ENCODE measurements at places on chromosomes 1 and 21.

DNA sequence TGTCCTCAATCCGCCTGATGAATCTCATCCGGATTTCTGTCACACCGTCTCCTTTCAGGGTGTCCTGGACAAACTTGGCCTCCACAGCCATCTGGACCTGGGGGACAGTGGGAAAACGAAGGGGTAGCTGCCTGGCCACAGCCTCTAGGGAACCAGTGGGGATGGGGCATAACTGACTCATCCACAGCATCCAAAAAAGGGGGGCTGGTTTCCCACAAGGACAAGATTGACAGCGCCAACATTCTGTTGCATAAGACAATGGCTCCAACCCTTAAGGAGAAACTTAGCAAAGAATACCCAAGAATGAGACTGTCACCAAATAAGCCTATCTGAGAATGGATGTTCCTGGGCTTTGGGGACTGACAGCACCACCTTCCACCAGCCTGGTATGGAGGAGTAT, 12.1 kb downstream of the TRAPPC3 start:
- DNase-seq, result no peak

- no peak for DNase-seq
Observed at GRCh38 chr1:158122833-158123388, 57.8 kb upstream of the CD1D start.

DNA sequence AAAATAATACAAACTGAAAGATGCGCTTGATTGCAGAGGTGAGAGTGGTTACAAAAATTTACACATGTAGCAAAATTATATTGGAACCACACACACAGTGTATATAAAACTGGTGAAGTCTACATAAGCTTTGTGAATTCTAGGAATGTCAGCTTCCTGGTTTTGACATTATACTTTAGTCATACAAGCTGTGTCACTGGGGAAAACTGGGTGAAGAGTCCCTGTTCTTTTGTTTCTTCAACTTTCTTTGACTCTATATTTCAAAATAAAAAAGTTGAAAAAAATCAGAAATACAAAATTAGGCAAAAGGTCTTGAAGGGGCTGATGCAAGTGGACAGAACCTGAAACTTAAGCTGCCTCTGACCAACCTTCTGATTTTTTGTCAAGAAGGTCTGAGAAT, 3.0 kb downstream of the C1QC start:
- no peak for DNase-seq

GRCh38 chr1:185808631-185809030, 74.4 kb downstream of the HMCN1 start:
- no peak for DNase-seq

DNA sequence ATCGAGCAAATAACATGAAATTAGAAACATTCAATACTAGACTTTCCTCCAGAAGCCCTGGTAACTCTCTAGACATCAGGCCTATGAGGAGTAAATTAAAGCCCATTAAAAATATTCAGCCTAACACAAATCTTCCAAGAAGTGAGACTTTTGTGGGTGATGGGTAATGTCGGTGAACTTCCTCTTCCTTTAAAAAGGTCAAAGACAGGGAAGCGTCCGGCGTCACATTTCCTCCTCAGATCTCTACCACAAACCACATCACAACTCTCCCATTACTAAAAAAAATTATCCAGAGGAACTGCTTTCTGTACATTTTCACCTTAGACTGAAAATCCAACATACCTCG, 1.4 kb downstream of the EIF4G3 start:
- DNase-seq, result peak; percentile 7

DNA sequence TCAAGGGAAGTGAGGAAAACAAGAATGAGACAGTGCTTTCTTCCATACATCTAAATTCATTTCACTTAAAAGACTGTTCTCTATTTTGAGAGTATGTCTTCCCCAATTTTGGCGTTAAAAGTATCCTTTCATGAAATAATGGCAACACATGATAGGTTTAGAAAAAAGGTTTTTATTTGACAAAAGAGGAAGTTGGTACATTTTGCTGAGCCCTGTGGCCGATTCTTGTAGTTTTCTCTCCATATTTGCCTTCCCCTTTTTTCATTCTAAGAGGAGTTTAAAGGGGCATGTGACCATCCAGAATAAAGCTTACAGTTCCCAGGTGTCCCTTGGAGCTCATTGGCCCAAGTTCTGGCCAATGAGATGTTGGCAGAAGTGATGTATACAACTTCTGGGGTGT, 140.4 kb upstream of the KCNE2 start:
- DNase-seq, result no peak

DNA sequence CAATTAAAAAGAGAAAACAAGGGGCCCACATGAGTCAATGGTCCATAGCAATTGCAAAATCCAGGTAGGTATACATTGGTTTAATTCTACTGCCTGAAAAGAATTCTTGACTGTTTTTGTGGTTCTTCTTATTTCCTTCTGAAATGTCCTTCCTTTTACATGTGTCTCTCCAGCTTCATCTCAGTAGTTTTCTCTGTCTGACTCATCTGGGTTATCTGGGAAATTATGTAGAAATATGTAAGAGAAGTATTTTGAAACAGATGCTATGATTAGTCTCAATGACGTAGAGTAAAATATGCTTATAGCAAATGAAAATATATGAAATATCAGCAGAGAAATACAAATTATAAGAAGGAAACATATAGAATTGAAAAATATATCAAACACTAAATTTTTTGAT, 953.2 kb downstream of the BRINP3 start:
- DNase-seq, result no peak

DNA sequence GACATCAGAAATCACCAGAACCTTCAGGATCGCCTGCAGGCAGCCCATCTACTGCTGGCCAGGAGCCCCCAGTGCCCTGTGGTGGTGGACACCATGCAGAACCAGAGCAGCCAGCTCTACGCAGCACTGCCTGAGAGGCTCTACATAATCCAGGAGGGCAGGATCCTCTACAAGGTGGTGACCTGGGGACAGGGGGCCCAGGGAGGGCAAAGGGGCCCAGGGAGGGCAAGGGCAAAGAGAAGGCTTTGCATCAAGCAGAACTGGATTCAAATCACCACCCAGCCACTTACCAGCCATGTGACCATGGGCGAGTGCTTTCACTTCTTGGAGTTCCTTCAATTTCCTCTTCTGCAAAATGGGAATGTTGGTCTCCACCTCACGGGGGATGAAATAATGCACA, 12.1 kb downstream of the DIO1 start:
- DNase-seq, result no peak

GRCh38 chr1:203916756-203917155, 55.4 kb downstream of the SNRPE start:
- no peak for DNase-seq

DNA sequence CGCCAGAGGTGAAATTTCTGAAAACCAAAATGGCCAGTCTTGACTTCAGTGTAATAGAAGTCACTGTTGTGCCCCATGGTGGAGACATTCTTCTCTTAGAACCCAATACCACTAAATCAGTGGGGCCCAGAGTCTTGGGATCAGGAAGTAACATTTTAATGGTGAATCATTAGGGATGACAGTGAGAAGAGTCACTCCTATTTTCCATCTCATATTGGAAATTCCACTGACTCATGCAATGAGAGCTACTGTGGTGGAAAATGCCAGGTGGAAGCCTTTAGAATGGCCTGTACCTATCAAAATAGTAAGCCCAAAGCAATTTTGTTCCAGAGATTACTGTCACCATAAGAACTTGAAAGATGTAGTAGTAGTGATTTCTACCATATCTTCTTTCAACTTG, 20.6 kb upstream of the PPM1J start:
- DNase-seq, result no peak

DNA sequence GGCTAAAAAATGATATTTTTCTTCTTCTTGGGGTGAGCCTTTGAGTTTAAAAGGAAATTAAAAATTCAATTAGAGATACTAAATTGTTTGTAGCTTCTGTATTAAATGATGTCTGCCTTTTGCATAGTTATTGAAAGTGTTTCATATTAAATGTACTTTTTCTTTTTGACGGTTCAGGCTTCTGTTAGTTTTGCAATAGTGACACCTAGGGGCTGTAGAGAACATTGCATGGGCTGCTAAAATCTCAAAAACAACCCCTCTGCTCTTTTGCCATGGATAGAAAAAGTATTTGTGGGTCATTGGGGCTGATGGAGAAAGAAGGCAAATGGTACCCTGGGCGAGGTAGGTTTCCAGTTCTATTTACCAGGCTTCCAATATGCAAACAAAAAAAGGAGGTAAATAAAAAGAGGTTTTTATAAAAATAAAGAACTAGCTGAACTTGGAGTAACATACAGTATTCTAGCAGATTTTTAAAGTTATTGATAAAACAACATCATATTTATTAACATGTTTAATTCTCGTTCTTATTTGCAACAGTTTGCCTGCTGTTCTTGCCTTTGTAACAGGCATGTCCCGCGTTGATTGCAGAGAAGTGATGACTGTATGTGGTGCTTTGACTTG, 115.4 kb upstream of the HOOK1 start:
- no peak for DNase-seq

DNA sequence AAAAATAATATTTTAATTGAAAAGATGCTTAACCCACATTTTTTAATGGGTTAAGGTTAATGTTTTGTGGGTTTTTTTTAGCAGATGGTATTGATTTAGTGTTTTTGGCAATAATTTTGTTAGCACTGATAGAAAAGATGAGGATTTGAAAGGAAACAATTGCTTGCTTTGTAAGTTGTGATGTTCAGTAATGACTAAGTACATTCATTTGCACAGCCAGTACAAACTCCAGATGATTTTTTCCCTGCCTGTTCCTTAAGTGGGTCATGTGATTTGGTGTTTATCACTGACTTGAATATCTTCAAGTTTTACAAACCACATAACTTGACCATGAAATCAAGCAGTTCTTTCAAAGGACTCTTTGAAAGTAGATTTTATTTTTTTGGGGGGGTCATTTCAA, 15.0 kb downstream of the DISP1 start:
- DNase-seq, result no peak

DNA sequence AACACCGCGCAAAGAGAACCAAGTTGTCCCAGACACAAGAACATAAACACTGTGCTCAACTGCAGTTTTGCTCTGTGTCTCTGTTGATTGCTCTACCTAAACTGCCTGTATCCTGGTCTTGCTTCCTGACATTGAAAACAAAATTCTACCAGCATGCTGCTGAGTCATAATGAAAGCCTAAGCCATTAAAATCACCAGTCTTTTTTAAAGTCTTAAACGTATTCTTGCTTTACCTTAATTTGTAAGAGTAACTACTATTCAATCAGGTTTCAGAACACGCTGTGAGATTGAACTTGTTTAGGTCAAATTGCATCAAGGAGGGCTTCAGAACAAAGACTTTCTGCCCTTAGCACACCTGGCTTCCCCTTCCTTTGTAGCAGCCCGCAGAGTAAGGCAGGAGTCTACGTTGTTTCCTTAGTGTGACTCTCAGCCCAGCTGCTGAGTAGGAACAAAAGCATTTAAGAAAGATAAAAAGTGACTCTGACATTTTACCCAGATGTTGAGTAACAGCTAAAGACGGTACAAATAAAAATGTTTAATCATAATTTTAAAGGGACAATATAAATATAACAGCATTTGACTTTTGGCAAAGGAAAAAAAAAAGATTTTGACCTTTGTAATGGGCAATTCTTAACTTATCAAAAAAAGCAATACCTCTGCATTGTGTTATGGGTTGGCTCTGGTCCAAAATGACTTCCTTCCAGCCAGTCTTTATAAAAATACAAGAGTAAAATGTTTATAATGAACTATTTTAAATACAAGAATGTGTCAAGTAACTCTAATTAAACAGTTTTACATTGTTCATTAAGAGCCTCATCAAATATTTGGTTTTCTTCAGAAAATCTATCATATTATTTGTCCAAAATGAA, 186.9 kb upstream of the ADGRL4 start:
- no peak for DNase-seq

GRCh38 chr21:37982496-37983318, 66.5 kb upstream of the KCNJ6 start:
- DNase-seq, result no peak

- no peak for DNase-seq
Observed at GRCh38 chr1:10415211-10415930, 14.9 kb upstream of the CENPS start.

DNA sequence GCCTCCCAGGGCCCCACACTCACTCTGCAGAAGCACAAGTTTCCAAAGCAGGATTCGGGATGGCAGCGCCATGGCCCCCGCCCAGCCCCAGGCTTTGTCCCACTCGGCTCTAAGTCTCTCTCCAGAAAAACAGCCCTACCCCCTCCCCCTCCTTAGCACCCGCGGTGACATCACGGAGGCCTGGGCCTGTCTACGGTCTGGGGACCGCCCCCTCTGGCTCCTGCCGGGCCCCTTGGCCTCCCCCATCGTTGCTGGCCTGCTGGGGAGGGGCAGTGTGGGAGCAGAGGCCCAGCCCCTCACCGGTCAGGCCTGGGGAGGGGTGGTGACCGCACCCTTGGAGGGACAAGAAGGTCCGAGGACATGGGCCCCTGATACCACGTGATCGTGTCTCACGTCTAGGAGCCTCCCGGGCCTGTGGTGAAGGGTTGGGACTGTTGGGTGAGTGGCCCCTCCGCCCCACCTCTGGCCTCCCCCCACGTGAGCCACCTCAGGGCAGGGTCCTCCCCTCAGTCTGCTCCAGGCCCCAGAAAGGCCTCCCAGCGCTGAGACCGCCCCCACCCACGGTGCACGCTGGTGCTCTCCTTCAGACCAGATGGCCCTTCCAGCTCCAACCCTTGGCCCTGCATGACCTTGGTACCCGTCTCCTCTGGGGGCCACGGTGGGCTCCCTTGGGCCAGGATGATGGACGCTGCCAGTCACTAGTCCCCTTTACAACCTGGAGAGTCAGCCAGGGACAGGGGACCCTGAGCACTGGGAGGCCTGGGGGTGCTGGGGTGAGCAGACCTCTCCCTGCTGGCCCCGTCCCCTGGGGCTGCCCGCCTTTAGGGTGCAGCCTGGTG, at the start of gene MXRA8:
TSS of gene MXRA8 (minus strand) at position 123 of the 839 bp plus-strand sequence. CDS start at position 72, 51 bp downstream.
- DNase-seq, result peak; percentile 15

GRCh38 chr1:209190591-209191261, 392.8 kb upstream of the CAMK1G start:
- DNase-seq, result peak; percentile 24

DNA sequence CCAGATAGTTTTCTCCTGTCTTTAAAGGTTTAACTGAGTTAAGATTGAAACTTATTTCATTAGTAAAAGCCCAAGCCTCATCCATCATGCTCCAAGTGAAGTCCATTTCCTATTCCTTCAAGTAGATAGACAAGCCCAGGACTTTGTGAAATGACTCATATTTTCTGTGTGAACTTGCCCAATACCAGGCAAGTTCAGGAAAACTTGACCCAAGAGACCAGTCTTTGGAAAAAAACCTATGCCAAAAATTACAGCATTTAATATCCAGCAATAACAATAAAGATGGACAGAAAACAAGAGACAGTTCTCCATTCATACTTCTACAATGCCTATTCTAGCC, 405 bp upstream of the RAB29 start:
- DNase-seq, result no peak

GRCh38 chr1:194734970-194735369, 1548.6 kb upstream of the B3GALT2 start:
- no peak for DNase-seq

GRCh38 chr21:39114871-39115575, 68.2 kb downstream of the PSMG1 start:
- DNase-seq, result no peak

- no peak for DNase-seq
Observed at GRCh38 chr1:39333296-39333695, 128.8 kb downstream of the MACF1 start.
